ENCODE measurements at places on chromosomes 4 and X.

GRCh38 chrX:120262859-120263708 is 12.5 kb downstream of the ZBTB33 start:
- no peak for DNase-seq

GRCh38 chrX:102652031-102652688 is 877 bp downstream of the GPRASP1 start:
- DNase-seq: peak; percentile 59

DNA sequence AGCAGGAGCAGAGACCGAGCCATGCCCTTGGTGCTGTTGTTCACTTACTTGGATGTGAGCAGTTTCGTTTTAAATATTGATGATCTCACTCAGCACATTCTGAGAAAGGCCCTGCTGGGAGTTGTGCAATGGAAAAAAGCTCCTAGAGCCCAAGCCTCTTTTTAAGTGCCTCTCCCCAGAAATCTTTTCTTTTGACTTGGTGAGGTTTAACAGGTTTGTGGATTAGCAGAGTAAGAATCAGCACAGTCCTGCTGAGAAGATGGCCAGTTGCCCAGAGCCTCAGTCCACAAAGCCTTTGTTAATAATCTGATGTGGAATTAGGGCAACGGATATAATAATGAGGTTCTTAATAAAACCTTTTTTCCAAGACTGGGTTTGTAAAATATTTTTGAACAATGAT is 157.5 kb upstream of the ATP6AP2 start:
- DNase-seq: no peak

DNA sequence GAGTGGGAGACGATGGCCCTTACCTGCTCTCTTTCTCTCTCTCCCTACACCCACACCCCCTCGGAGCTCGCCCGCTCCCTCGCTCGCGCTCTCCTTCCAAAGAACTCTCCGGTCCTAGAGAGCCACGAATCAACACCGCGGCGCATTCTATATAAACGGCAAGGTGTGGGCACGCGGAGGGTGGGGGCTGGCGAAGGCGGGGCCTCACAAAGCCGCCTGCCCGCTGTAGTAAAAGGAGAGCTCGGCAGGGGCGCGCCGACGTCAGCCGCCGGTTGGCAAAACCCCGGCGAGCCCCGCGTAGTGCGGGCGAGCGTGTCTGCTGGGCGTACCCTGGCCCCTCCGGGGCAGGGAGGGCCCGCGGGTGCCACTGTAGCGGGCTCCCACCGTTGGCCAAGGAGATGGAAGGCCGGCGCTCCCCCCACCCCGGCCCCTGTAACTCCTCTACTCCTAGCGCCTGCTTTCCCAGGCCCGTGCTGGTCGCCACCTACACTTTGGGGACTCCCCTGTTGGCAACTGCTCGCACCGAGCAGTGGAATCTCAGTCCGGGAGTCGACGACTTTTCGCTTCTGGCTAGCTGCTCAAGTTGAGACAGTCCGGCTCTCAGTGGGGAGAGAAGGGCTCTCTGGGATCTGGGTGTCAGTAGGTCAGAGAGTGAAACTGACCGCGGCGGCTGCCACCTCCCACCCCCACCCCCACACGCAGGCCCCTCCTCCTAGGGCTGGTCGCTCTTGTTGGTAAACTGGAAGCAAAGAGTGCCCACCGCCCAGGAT is 325.5 kb upstream of the F9 start:
- DNase-seq: peak; percentile 1

- peak; percentile 88 for DNase-seq
These were observed 367.2 kb downstream of the BMPR1B start for GRCh38 chr4:95124906-95125504.

Data from adipocyte (in vitro differentiated cells).